ENCODE measurements at places on chromosomes 7 and 10. TPM values are rescaled to one million over a fixed set of nuclear protein-coding genes. Genes with fewer than 3 reads are reported as not detected.

DNA sequence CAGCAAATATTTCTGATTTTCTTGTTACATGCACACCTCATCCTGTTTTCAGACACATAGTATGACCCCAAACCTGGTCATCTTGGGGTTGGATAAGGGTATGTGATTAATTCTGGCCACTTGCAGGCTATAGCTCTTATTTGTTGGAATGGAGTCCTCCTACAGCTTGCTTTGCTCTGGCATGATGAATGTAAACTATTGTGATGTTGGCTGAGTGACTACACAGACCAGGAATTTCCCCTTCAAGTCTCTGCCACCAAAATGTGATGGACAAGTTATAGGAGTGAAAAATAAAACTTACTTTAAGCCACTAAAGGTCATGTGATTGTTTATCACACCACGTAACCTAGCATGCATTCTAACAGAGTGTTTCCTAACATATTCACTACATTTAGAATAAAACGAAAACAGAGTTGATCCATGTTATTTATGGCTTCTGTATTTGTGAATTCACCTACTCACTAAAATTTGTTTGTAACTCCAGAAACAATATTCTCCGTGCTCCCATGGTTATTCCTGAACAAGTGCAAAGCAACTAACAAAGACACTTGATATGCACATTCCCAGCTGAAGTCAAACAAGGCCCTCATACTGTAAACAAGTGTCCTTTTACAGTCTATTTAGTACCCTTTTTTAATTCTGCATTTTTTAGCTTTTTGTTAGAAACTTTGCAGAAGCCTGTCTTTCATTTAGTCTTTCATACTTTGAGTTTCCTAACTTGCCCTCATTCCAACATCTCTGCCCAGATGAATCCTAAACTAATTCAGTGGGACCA lies 599.2 kb upstream of the PCDH15 start:
- DNase-seq: no peak

DNA sequence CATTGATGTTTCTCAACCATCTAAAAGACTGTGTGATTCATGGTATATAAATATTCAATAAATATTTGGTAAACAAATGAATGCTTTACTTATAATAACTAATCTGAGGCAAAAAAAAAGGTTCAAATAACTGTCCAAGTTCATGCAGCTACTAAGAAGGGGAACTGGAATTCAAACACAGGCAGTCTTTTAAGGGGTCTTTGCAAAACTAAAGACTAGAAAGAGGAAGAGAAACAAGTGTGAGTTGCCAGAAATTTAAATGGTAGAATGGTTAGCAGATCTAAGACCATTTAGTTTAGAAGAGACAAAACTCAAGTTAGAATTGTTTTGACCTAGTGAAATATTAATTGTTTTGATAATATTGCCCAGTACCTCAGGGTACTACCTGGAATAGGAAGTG lies 642.0 kb upstream of the LRRN3 start:
- DNase-seq: no peak

DNA sequence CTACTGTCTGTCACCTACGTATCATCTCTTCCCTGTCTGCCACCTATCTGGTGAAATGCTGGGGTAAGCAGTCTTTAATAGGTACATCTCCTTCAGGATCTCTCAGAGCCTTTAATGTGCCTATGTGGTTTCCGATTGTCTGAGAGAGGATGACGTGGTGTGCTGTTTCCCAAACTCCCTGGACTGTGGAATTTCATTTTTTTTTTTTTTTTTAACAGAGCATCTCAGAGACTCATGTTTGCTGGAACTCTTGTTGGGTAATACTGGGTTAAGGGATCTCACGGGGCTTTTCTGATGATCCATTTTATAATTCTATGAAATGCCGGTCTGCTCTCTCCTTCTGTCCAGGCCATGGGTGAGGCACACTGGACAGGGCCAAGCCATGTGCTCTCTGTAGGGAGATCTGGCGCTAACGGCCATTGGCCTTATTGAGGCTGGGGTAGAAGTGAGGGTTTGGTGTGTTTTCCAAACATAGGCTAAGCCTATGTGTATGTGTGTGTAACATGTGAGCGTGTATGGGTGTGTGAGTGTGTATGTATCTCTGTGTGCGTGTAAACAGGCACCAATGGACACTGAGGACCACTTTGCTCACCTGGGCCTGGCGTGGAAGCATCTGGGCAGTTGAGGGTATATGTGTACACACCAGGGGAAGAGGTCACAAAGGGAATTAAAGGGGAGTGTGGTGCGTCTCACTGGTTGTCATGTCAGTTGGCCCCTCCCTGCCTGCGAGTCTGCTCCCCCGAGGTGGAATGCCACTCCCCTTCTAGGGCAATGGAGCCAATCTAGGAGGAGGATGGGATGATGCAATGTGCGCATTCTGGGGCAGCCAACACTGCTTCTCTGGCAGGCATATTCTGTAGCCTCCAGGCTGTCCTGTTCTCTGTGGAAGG lies 7.8 kb downstream of the ADRA2A start:
- no peak for DNase-seq

GRCh38 chr10:77906951-77907421 lies 19.6 kb downstream of the DLG5 start:
- no peak for DNase-seq

GRCh38 chr7:155190688-155191087 lies 107.0 kb upstream of the INSIG1 start:
- DNase-seq: no peak

DNA sequence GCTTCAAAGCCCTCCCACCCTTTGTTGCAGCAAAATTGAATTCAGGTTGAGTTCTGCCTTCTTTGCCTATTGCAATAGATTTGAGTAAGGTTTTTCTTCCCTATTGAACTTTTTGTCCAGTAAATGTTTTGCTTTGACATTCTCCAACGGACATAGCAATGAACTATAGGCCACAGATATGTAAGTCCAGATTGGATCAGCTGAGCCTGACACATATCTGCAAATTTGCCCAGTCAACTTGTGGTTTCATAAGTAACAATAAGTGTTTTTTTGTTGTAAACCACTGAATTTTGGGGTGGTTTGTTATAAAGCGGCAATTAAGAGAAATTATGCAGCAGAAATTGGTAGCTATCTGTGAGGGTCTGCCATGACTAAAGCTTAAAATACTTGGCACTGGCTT lies 332.1 kb upstream of the SORCS1 start:
- no peak for DNase-seq

- DNase-seq: no peak
Observed at GRCh38 chr10:60660625-60661024, 117.7 kb upstream of the CDK1 start.

GRCh38 chr7:12137283-12137682 lies 73.8 kb upstream of the TMEM106B start:
- DNase-seq: no peak

DNA sequence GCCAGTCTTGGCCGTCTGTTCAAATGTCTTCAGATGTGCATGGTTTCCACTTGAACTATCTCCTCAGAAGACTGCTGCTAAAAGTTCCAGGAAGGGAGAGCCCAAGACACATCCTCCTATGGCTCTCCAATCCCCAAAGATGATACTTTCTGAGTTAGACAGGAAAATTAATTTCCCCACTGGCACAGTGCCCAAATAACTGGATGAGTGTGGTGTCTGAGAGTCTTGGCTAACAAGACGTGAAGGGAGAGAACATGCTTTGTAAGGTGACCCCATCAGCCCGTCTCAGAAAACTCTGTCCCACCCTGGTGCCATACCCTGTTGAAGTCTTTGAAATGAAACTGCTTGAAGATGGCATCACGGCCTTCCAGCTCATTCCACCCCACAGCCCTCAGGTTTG lies 2.9 kb downstream of the PCBD1 start:
- no peak for DNase-seq

DNA sequence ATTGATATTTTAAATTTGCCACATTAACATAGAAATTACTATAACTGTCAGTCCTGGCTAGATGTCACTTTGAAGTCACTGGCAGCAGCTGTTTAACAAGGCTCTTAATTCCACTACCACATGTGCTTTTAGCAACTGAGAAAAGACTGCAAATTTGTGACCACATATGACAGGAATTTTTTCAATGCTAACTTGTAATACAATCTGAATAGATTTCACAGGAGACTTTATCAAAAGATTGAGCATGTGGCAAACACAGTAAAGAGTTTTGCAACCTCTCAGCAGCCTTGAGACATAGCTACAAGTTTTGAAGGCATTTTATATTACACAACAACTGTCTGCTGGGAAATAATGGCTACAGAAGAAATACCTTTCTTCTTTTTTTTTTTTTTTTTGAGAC lies 73.0 kb downstream of the MICU1 start:
- DNase-seq: no peak

DNA sequence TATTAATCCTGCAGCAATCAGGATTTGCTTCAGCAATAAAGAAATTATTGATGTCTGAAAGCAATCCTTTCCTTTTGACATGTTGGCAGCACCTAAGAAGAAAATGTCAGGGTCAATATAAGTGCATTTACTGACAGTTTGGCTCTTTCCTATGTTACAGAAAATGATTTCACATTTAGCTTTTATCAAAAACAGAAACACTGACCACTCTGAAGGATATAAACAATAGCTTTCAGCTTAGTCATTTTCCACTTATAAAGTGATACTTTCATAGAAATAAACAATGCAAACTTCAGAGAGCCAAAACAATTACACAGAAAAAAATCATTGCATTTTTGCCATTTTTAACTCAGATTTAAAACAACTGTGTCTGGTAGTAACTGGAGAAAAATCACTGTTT lies 325.6 kb upstream of the KAT6B start:
- no peak for DNase-seq

- DNase-seq: no peak
Observed at GRCh38 chr7:2445047-2445446, 31.2 kb downstream of the GRIFIN start.

DNA sequence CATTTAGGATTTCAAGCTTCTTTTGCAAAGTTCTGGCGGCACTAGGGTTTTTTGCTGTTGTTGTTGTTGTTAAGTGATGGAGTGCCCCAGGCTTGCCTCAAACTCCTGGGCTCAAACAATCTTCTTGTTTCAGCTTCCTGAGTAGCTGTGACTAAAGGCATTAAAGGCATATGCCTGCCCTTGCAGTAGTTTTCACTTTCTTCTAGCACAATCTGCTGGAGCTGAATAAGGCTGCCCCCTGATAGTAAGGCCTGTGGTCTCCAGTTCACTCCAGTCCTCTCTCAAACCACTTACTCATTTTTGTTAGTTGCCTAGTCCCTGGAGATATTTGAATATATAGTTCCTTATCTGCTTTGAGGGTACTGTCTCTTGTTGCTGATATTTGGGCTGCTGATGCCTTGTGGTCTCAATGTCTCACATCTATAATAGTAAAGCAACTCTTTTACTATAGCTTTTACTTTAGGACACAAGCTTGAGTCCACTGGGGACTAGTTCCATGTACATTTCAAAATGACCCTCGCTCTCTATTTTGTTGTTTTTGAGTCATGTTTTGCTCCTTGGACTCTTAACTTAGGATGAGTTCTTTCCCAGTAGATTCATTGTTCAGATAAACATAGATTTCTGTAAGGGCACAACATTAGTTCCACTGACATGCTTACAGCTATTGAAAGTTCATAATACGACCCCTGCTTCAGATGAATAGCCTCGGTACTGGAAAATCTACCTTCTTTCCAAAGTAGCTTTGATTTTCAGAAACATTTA lies 25.5 kb downstream of the PHF14 start:
- no peak for DNase-seq

DNA sequence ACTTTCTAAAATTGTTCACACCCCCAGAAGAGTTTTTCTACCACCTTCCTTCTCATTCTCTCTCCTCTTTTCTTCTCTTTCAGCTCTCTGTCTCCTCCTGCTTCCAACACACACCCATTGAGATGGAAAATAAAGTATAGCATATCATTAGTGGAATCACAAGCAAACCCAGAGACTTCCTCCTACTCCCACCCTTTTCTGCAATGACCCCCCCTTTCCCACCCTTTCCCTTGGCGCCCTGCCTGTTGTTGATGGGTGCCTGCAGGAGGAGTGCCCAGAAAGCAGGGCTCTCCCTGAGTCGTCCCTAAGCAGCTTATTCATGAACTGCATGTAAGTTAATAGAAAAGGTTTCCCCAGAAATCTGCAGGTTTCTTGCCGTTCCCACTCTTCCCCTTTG lies 300.0 kb downstream of the PLXNA4 start:
- no peak for DNase-seq

GRCh38 chr7:39678930-39679709 lies 55.7 kb downstream of the RALA start:
- no peak for DNase-seq

GRCh38 chr7:1920266-1920681 lies 250.2 kb downstream of the ELFN1 start:
- DNase-seq: no peak

- no peak for DNase-seq
Observed at GRCh38 chr7:66399566-66399965, 194.4 kb downstream of the TPST1 start.

GRCh38 chr7:11570205-11570604 lies 261.8 kb downstream of the THSD7A start:
- DNase-seq: no peak

The CCDC3 gene
- 7.3 TPM for total RNA-seq

The INA gene
- 0.11 TPM for total RNA-seq

The GNAT3 gene
- not detected for total RNA-seq
